ENCODE measurements at places on chromosomes 4 and X. TPM values are rescaled to one million over a fixed set of nuclear protein-coding genes. Genes with fewer than 3 reads are reported as not detected.

DNA sequence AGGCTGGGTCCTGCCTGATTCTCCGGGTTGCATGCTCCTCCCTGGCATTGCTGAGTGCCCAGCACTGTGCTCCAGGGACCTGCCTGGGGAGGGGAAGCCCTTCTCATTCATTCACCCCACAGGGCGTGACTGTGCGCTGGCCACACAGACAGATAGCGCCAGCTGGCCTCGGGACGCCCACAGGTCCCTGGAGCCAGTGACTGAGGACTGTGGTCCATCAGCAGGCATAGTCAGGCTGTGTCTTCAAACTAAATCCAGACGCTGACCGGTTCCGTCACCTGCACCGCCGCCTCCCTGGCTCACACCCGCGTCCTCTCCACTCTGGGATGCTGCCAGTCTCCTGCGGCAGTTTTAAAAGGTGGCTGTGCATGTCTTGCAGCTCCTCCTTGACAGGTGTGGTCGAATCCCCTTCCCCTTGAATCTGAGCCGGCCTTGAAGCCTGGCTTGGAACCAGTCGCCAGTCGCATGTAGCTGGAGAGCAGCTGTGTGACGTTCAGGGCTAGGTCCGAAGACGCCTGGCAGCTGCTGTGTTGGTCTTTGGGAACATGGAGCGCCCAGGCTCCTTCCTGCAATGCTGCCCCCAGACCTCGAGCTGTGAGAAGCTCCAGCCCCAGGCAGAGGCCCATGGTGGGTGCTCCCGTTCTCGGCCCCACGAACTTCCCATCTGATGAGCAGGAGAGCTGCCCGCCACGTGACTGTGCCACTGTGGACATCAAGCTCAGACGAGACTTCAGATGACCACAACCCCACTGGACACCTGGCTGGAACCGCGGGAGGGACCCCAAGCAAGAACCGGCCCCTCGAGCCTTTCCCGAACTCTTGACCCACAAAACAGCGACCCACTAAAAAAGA, 94.1 kb downstream of the ADRA2C start:
- no peaks in the 10 kb centered on the region for H3K27me3 ChIP-seq
- H3K4me1 ChIP-seq = no peaks in the 10 kb centered on the region
- no peaks in the 10 kb centered on the region for H3K36me3 ChIP-seq
- H3K4me3 ChIP-seq = no peak overlapping the region
- DNase-seq = no peak
- no peak overlapping the region for H3K27ac ChIP-seq

- H3K36me3 ChIP-seq = no peaks in the 10 kb centered on the region
- DNase-seq = no peak
- no peaks in the 10 kb centered on the region for H3K4me1 ChIP-seq
- no peak overlapping the region for H3K27ac ChIP-seq
- no peaks in the 10 kb centered on the region for H3K27me3 ChIP-seq
- no peak overlapping the region for H3K4me3 ChIP-seq
Observed at GRCh38 chr4:179747218-179747910, 2305.1 kb upstream of the AGA start.

DNA sequence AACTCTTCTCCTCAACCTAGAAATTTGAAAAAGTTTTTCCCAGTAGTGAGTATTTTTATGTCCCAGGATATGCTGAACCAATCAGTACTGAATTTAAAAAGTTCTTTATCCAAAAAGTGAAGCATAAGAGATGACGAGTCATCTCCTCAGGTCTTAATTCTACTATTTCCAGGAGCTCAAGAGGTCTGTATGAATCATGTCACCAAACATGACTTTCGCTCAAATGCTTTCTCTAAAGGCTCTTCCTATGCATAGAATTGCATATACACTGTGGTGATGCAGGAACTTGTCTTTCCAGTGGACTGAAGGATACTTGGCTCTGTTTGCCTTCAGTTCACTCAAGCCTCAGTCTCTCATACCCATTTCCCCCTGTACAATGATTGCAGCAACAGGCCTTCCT, 36.1 kb downstream of the ZNF41 start:
- H3K36me3 ChIP-seq = peaks cover 28% of the 10 kb centered on the region
- no peak overlapping the region for H3K4me3 ChIP-seq
- no peak overlapping the region for H3K27ac ChIP-seq
- DNase-seq = no peak

DNA sequence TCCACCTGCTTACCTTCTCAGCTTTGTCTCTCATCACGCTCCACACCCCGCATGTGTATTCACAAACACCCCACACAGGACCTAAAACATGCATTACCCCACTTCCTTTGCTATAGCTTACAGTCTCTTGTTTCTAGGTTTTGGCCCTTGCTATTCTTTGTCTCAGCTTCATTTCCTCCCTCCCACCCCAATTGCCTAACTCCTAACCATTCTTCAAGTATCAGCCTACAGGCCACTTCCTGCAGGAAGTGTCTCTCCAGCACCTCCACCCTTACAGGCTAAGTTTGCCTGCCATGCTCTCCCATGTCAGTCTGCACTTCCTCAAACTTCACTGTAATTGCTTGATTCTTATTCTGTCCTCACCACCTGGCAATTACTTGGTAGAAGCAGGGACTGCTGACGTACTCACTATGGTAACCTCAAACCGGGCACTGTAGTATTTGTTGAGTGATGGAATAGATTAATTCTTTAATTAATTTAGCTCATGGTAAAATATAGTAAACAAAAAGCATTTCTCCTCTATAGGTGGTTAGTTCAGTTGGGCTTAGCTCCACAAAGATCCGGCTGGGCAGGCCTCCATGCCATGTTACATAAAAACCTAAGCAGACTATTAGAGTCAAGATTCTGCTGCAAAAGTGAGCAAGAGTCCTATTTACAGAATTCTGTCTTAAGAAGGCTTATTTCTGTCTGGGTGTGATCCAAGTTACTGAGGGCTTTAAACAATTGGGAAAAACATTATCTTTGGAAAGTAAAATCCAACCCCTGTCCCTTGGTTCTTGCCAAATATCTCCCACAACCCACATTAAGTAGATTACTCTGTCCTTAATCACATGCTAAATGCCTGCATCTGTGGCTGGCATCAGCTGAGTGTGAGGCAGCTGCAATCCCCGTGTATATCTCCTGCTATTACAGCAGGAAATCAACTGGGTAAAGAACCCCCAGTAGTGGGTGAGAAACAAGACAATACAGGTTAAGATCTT, 124.7 kb upstream of the CPEB2 start:
- peak overlapping the region; percentile 49 for H3K27ac ChIP-seq
- DNase-seq = no peak
- H3K27me3 ChIP-seq = no peaks in the 10 kb centered on the region

- H3K4me3 ChIP-seq = no peak overlapping the region
- no peaks in the 10 kb centered on the region for H3K36me3 ChIP-seq
- no peak overlapping the region for H3K27ac ChIP-seq
Observed at GRCh38 chr4:178823673-178824295, 1381.5 kb upstream of the AGA start.

CLGN gene
- not detected for total RNA-seq

Measured in CD4-positive, CD25-positive, alpha-beta regulatory T cell (primary cell).